ENCODE measurements at places on chromosomes 7 and 10.

DNA sequence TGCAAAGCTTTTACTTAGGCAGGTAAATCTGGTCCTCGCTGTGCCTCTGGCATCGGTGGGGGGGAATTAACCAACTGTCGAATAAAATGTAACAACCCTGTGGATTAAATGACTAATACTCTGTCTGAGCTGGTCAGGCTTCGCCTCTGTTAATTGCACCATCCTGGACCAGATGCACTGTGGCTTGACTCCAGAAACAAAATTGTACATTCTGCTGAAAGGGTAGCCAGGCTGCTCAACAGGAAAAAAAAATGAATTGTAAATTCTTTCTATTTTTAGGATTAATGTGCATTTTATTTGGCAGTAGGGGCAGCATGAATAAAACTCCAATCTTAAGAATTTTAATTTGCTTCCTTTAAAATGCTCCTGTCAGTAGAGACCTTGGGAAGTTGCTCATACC, 389.4 kb downstream of the SORCS1 start:
- DNase-seq: no peak

DNA sequence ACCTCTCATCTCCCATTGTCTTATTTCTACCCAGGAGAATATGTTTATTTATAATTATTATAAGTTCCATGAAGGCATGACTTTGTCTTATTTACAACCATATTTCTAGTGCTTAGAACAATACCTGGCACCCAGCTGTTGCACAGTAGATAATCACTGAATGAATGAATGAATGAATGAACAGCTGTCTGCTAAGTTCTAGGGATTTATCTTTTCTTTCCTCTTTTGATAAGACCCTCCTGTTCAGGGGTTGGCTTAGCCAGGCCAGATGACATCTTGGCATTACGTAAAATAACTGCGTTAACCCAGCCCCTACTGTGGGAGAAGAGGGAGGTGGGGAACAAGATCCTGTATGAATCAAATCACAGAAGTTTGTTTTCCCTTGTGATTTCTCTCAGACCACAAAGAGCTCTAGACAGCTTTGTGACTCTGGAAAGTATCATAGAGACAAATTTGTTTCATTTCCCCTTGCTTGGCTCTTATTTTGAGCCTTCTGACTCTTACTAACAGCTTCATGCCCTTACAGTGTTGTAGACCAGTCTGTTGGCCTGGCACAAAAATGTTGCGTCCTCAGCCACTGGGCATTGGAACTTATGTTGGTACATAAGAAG, 8.4 kb downstream of the ZNF862 start:
- DNase-seq: no peak

- DNase-seq: no peak
Measured at GRCh38 chr7:139304517-139304916, 36.6 kb upstream of the FMC1 start.

GRCh38 chr7:74480861-74481417, 27.2 kb downstream of the GTF2IRD1 start:
- DNase-seq: no peak

- DNase-seq: no peak
Measured at GRCh38 chr10:23096802-23097549, 1.6 kb downstream of the MSRB2 start.
